ENCODE measurements at places on chromosomes 7 and 10.

DNA sequence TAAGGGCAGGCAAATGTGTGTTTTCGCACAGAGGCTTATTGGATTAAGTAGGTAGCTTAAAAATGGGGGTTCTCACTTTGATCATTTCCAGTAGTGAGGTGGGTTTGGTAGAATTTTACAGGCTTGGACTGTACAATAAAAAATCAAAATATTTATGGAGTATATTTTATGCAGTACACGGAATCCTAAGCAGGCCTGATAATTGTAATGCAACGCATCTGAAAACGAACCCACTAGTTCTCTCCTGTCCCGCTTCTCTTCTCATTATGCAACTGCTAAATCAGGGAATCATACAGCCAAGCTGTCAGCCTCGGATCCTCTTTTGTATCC lies 377 bp upstream of the POLR1F start:
- DNase-seq = no peak

- no peak for DNase-seq
These were observed 109.1 kb downstream of the ARL4A start for GRCh38 chr7:12796397-12797127.

DNA sequence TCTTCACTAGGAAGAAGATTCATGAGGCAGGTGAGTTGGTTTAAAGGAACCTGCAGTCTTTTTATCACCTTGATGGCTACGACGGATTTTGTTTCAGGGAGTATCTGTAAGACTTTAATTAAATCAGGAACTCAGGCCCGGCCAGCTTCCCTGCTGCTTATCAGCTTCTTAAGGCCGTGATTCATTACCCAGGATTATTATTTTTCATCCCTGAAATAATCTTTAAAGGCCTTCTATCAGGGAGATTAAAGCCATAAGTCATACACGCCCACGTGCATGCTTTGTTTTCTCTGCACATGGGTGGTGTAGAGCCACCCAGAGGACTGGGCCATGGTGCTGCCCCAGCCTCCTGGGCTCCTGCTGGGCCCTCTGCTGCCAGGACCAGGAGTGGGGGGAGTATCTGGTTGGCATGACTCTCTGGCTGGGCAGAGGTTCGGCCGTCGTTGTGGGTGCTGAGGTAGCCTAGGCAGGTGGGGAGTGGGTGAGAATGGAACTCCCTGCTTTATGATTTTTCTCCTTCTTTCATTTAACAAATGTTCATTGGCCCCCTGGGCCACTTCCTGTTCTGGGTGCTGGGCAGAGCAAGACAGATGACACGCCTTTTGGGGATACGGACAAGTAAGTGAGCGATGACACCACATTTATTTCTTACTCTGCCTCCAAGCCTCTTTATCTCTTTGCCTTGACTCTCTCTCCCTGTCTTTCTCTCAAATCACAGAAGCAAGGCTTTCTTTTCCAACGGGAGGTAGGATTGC lies 39.0 kb upstream of the PCBD1 start:
- DNase-seq = no peak

DNA sequence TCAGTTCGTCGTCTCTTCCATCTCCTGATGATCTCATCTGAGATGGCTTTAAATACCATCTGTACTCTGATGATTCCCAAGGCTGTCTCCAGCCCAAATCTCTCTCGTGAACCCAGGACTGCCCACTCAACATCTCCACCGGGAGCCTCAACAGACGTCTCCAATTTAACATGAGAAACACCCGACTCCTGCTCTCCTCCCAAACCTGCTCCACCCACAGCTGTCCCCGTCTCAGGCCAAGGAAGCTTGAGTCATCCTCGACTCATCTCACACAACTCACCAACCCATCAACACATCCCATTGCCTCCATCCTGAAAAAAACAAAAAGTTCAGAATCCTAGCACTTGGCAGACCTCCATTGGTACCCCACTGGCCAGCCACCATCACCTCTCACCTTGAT lies 29.7 kb upstream of the CALN1 start:
- DNase-seq = no peak

DNA sequence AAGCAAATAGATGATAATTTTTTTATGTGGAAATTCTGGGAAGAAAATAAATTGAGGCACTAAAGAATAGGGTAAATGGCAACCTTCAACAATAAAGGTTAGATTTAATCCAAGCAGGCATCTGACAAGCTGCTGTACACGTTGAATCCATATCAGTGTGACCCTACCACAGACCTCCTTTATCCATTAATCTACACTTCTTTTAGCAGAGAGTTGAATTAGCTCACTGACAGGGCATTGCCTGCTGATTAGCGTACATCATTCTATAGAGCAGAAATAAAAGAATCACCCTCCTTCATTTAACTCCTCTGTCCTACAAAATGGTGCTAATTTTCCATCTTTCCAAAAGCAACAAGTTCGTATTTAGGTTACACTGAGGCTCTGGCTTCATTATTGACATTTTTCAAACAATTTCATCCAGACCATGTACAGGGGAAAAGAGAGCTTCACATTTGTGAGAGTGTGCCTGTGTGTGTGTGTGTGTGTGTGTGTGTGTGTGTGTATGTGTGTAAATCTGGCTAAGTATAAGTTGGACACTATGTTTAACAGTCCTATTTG lies 356.0 kb downstream of the TFEC start:
- DNase-seq = no peak

- no peak for DNase-seq
These were observed 30.4 kb downstream of the KLRG2 start for GRCh38 chr7:139452958-139453672.

Data from natural killer cell (primary cell).